ENCODE measurements at places on chromosomes 2 and 18. TPM values are rescaled to one million over a fixed set of nuclear protein-coding genes. Genes with fewer than 3 reads are reported as not detected.

The BMP10 gene
- not detected for total RNA-seq

The SH3BP4 gene
- total RNA-seq: 16.5 TPM

The FAM161A gene
- total RNA-seq: 1.3 TPM

The LRRC30 gene
- not detected for total RNA-seq

The LCT gene
- total RNA-seq: not detected

DNA sequence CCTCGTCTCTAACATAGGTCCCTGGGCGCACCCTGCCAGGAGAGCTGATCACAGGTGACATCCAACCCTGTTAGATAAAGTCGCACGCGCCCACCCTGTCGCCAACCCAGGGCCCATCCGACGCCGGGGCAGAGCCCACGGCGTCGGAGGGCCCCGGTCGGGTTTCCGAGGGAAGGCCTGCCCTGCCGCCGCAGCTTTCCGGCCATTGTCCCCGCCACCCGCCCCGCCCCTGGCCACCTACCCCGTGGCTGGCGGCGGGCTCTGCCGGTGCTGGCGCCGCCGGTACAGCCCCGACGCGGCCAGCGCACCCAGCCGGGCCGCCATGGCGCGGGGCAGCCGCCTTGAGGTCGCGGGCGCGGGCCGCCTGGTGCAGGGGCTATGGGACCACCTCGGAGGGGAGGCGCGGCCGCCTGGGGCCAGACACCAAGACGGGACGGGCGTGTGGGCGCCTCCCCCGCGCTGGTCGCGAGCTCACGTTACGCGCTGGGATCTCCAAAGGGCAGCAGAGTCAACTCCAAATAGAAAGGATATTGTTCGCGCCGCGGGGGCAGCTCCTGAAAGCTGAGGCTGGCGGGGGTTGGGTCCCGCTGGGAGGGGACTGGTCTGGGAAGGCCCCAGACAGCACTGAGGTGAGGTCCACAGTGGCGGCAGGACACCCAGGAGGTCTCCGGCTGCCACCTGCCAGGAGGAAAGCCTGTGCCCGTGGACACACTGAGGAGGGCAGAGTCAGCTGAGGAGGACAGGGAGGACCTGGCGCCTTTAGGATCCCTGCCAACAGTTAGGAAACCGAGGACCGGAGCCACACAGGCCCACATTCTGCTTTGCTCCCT lies 11.1 kb downstream of the LIMS2 start:
- peak overlapping the region; percentile 77 for H3K27ac ChIP-seq
- no peaks in the 10 kb centered on the region for H3K36me3 ChIP-seq
- H3K4me1 ChIP-seq: peaks cover 44% of the 10 kb centered on the region
- H3K4me3 ChIP-seq: peak overlapping the region; percentile 40
- DNase-seq: no peak

- no peak overlapping the region for H3K27ac ChIP-seq
- no peaks in the 10 kb centered on the region for H3K27me3 ChIP-seq
- H3K4me3 ChIP-seq: no peak overlapping the region
- H3K4me1 ChIP-seq: no peaks in the 10 kb centered on the region
- no peak for DNase-seq
Measured at GRCh38 chr2:241135737-241136136, 13.5 kb downstream of the PASK start.

- H3K36me3 ChIP-seq: no peaks in the 10 kb centered on the region
- H3K27me3 ChIP-seq: no peaks in the 10 kb centered on the region
Measured at GRCh38 chr2:64164629-64165028, 20.4 kb upstream of the PELI1 start.

DNA sequence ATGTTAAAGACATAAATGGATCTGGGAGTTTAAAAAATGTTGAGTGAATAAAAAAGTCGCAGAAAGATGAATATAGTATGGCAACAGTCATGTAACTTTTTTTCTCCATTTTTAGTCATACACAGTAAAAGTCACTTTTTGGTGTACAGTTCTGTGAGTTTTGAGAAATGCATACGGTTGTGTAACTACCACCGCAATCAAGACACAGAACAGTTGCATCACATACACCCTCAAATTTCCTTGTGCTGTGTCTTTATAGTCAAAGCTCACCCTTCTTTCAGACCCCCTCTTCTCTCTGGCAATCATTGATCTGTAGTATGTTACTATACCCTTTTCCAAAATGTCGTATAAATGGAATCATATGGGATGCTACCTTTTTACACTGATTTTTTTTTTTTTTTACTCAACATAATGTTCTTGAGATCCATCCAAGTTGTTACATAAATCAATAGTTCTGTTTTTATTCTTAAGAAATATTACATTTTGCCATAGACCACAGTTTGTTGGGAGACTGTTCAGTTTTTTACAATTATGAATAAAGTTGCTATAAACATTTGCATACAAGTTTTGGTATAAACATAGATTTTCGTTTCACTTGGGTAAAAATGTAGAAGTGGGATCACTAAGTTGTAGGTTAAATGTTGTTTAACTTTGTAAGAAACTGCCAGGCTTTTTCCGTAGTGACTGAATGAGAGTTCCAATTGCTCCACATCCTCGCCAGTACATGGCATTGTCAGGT lies 35.4 kb upstream of the AGFG1 start:
- DNase-seq: no peak
- no peak overlapping the region for H3K4me3 ChIP-seq
- no peak overlapping the region for H3K27ac ChIP-seq
- no peaks in the 10 kb centered on the region for H3K36me3 ChIP-seq

DNA sequence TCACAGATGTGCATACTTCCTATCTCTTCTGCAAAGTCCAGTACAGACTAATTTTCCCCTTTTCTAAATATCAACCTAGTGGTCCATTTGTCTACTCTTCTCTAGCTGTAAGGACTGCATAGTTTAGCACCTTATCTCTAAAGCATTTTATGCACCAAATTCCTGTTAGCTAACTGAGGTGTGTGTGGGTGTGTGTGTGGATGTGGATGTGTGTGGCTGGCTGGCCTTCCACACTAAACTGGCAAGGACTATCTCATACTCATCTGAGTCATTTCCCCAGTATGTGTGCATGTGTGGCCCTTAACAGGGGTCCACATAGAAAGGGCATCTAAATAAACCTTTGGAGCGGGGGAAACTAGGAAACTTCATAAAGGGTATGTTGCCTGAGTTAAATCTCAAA lies 139.6 kb downstream of the TTC32 start:
- H3K27ac ChIP-seq: no peak overlapping the region
- H3K36me3 ChIP-seq: no peaks in the 10 kb centered on the region
- no peaks in the 10 kb centered on the region for H3K27me3 ChIP-seq
- H3K4me1 ChIP-seq: no peaks in the 10 kb centered on the region

DNA sequence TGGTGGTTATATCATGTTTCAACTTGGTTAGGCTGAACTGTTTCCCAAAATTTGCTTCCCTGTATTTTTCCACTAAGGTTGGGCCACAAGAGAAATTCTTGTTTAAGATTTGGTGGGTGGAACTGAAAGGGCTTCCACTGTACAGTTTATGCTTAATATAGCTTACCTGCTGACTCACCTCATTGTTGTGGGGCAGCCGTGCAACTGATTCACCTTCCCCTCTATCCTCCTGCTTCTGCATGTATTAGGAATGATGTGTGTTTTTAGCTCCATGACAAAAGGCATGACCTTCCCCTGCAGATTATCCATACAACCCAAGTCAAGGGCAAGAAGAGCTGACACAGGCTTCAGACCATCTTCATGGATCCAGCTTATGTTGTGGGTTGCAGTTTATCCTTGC lies 98.4 kb upstream of the GULP1 start:
- H3K27ac ChIP-seq: no peak overlapping the region
- no peak for DNase-seq
- no peak overlapping the region for H3K4me3 ChIP-seq
- no peaks in the 10 kb centered on the region for H3K4me1 ChIP-seq
- no peaks in the 10 kb centered on the region for H3K36me3 ChIP-seq

GRCh38 chr2:222698276-222698675 lies 26.8 kb downstream of the MOGAT1 start:
- no peaks in the 10 kb centered on the region for H3K36me3 ChIP-seq
- no peaks in the 10 kb centered on the region for H3K4me1 ChIP-seq

DNA sequence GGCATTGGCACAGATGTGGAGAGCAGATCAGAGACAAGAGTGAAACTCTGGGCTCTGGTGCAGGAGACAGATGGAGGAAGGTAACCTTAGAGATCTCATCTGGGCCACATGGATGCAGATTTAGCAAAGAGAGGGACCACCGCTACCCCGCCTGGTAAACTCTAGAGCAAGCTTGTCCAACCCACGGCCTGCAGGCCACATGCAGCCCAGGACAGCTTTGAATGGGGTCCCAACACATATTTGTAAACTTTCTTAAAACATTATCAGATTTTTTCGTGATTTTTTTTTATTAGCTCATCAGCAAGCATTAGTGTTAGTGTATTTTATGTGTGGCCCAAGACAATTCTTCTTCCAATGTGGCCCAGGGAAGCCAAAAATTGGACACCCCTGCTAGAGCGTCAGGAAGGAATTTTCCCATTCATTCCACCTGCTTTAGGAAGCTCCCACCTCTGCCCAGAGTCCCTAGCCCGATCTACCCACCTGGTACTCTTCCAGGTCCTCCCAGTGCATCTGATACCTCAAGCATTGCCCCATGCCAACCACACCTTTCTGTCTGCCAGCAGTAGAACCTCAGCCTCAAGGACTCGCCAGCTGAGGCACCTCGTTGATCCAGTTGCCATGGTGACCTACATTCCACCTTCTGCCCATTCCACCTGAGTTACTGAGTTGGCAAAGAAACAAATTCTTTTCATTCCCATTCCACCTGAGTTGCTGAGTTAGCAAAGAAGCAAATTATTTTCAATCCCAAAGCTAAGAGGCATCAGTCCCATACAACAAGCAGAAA lies at the start of gene CIB4:
Gene CIB4 (minus strand): TSS at position 586 of the 784 bp plus-strand sequence. CDS start 52 bp downstream, at position 534.
- DNase-seq: no peak
- peaks cover 8% of the 10 kb centered on the region for H3K4me1 ChIP-seq
- H3K36me3 ChIP-seq: no peaks in the 10 kb centered on the region
- no peak within 1 kb of the TSS for H3K4me3 ChIP-seq
- no peaks in the 10 kb centered on the region for H3K27me3 ChIP-seq

DNA sequence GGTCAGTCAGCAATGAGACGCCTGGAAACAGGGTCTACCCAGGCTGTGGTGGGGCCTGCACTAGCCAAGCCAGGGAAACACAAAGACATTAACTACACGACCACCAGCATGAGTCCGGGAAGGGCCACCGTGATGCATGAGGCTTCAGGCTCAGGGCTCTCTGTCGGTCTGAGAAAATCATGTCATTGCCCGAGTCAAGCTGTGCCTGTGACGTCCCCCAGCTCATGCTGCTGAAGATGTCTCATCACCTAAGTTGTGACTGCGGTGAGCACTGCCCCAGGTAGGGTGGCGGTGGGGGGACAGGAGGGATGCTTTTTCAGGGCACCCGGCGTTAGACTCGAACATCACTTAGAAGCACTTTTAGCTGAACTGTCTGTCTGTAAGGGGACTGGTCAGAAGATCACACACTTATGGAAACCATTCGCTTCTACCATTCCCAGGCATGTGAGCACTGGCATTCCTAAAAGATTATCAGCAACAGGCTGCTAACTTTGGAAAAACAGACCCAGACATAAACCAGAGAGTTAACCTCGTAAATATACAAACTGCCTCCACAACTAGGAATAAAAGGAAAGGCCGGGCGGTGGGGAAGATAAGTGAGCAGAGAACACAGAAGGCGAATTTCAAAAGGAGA lies 234.5 kb downstream of the HDAC4 start:
- H3K4me1 ChIP-seq: no peaks in the 10 kb centered on the region
- H3K27me3 ChIP-seq: no peaks in the 10 kb centered on the region
- H3K4me3 ChIP-seq: no peak overlapping the region
- H3K27ac ChIP-seq: no peak overlapping the region
- no peak for DNase-seq
- H3K36me3 ChIP-seq: peaks cover 83% of the 10 kb centered on the region

DNA sequence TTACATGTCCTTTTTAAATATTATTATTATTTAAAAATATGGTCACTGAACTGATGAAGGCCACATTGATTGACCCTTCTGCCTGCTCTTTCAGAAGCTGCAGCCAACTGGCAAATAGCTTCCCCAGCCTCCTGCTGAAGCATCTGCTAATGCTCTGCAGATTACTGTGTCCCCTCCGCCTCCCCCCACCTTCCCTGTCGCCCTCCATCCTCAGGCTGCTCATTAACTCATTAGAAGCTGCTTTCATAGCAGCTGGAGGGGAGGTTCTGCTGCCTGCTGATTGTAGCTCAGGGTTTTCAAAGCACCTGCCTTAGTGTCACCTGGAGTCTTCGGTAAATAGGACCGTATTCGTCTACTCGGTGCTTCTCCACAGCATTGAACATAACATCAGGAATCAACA lies 24.8 kb upstream of the LMAN1 start:
- H3K4me3 ChIP-seq: no peak overlapping the region
- no peaks in the 10 kb centered on the region for H3K4me1 ChIP-seq
- DNase-seq: no peak
- no peak overlapping the region for H3K27ac ChIP-seq
- H3K27me3 ChIP-seq: no peaks in the 10 kb centered on the region
- H3K36me3 ChIP-seq: no peaks in the 10 kb centered on the region

GRCh38 chr2:233686928-233687327 lies 5.2 kb downstream of the UGT1A7 start:
- DNase-seq: no peak
- H3K27ac ChIP-seq: no peak overlapping the region
- no peaks in the 10 kb centered on the region for H3K36me3 ChIP-seq
- H3K27me3 ChIP-seq: no peaks in the 10 kb centered on the region
- peaks cover 16% of the 10 kb centered on the region for H3K4me1 ChIP-seq
- H3K4me3 ChIP-seq: no peak overlapping the region

DNA sequence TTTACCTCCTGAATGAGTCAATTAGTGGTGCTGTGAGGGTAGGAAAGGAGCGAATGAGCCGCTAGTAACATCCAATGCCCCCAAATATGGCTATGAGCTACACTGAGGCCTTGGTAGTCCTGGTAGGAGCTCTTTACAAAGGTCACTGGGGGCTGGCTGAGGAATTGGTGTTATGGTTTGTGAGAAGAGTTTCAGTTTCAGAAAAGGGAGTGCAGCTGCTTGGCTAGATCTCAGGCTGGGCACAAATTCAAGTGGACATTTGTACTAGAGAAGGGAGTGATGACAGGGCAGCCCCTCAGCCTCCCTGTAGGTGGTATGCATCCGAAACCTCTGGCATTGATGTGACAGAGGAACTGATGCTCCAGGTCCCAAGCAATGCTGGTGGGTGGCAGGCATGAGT lies 13.9 kb upstream of the PAIP2B start:
- H3K4me1 ChIP-seq: no peaks in the 10 kb centered on the region
- no peak overlapping the region for H3K27ac ChIP-seq
- no peak overlapping the region for H3K4me3 ChIP-seq
- no peaks in the 10 kb centered on the region for H3K36me3 ChIP-seq

GRCh38 chr18:79935098-79935480 lies 16.4 kb downstream of the SLC66A2 start:
- peaks cover 28% of the 10 kb centered on the region for H3K4me1 ChIP-seq
- H3K4me3 ChIP-seq: no peak overlapping the region
- H3K27me3 ChIP-seq: no peaks in the 10 kb centered on the region
- no peak for DNase-seq

- no peaks in the 10 kb centered on the region for H3K27me3 ChIP-seq
- H3K4me3 ChIP-seq: peak overlapping the region; percentile 94
- peaks cover 74% of the 10 kb centered on the region for H3K4me1 ChIP-seq
- H3K27ac ChIP-seq: peak overlapping the region; percentile 98
- DNase-seq: no peak
Measured at GRCh38 chr2:84971510-84972206, 697 bp downstream of the KCMF1 start.

- no peak for DNase-seq
- H3K27ac ChIP-seq: no peak overlapping the region
- H3K4me1 ChIP-seq: peaks cover 19% of the 10 kb centered on the region
- H3K27me3 ChIP-seq: no peaks in the 10 kb centered on the region
- no peaks in the 10 kb centered on the region for H3K36me3 ChIP-seq
Measured at GRCh38 chr18:36578871-36579710, 249.7 kb downstream of the TPGS2 start.

- no peaks in the 10 kb centered on the region for H3K4me1 ChIP-seq
- no peak overlapping the region for H3K4me3 ChIP-seq
- no peak for DNase-seq
- no peaks in the 10 kb centered on the region for H3K27me3 ChIP-seq
Measured at GRCh38 chr2:129237966-129238725, 741.3 kb upstream of the RAB6C start.
